ENCODE measurements at places on chromosomes 6 and 20.

GRCh38 chr6:33875141-33875581 is 71.4 kb upstream of the MLN start:
- no peak for DNase-seq

DNA sequence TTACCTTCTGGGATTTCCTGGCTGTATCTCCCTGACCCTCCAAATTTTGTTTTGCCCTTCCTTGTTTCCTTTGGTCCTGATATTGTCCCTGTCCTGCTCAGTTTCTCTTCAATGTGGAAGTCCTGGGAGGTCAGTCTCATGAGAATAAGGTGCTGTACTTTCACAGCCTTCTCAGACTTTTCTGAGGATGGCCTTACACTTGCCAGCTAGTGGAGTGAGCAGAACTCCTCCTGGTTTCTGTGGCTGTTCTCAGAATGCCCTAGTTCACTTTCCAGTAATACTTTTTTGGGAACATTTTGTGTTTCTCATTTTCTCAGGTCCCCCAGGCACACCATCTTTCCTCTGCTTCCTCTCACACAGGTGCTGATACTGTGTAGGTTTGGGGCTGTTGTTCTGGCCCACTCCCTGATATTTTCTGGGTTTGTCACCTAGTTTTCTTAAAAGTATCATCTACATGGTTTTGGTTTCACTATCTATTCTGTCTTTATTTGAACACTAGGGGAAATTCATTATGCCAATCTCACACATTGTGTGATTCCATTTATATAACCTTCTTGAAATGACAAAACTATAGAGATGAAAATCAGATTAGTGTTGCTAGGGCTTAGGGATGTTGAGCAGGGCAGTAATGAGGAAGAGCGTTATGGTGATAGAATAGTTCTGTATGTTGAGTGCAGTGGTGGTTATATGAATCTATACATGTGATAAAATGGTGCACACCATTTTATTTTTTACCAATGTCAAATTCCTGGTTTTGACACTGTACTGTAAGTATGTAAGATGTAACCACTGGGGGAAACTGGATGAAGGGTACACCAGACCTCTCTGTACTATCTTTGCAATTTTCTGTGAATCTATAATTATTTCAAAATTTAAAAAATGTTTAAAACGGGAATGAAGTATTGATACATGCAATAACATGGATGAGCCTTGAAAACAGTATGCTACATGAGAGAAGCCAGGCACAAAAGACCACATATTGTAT is 27.2 kb upstream of the BRPF3 start:
- DNase-seq = no peak

DNA sequence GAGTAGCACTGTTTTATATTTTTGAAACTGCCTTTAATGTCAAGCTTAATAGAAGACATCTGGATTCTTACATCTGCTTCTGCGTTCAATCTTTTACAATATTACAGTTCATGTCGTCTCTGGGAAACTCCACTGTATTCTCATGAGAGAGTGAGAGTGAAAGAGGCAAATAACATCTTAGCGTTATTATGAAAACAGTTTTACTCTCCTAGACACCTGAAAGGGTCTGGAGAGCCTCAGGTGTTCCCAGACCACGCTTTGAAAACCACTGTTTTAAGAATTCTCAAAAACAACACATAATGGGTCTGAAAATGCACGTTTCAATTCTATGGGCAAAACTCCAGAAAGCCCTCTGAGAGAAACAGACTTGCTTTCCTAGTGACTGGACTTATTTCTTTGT is 63.3 kb downstream of the ARHGAP18 start:
- no peak for DNase-seq

DNA sequence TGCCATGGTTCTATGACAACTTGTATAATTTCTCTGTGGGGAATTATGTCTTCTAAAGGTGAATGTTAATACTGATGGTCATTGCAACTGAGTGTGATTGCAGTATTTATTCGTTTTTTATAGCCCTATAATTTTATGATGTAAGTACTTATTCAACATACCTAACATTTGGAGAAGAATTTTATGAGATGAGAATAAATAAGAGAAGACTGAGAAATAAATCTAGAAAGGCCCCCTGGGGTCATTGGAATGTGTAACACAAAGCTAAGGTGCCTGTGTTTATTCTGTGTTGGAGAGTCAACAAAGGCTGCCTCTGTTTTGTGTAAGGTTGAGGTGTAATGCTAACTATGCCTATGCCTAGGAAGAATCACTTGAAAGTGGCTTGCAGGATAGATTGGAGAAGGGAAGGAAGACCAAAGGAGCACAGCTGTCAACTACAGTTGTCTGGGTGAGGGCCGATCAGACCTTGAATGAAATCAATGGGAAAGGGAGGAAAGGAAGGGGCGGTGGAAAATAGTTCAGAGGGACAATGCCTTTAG is 1076.7 kb downstream of the KIF16B start:
- DNase-seq = no peak

DNA sequence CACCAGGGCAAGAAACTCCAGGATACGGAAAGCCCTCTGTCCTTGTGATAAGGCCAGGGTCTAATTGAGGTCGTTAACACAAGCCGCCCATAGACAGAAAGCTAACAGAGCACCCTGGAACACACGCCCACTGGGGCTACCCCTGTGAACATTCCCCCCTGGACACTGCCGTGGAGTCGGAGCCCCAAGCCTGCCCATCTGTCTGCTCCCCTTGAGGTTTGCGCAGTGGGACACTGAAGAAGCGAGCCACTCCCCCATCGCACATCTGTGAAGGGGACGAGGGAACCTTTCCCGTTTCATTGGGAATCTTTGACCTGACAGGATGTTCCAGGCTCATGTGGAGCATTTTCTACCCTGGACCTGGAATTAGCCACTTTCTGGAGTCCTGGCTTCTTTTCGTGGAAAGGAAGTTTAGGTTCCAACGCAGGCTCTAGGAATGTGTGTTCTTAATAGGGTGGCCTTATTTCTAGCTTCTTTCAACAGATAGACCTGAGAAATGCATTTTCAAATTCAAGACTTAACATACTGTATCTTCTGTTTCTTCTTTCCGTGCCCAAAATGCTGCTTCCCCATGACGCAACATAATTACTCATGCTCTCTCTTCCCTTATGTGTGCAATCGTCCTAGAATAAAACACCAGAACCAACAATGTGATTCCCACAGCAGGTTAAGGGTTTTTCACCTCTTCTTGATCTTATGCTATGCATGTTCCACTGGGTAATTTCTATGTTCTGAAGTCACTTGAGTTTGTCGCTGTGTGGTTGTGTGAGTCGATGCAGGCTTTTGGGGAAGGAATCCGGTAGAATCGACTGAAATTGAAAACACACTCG is 161.1 kb downstream of the ERMARD start:
- DNase-seq = no peak

DNA sequence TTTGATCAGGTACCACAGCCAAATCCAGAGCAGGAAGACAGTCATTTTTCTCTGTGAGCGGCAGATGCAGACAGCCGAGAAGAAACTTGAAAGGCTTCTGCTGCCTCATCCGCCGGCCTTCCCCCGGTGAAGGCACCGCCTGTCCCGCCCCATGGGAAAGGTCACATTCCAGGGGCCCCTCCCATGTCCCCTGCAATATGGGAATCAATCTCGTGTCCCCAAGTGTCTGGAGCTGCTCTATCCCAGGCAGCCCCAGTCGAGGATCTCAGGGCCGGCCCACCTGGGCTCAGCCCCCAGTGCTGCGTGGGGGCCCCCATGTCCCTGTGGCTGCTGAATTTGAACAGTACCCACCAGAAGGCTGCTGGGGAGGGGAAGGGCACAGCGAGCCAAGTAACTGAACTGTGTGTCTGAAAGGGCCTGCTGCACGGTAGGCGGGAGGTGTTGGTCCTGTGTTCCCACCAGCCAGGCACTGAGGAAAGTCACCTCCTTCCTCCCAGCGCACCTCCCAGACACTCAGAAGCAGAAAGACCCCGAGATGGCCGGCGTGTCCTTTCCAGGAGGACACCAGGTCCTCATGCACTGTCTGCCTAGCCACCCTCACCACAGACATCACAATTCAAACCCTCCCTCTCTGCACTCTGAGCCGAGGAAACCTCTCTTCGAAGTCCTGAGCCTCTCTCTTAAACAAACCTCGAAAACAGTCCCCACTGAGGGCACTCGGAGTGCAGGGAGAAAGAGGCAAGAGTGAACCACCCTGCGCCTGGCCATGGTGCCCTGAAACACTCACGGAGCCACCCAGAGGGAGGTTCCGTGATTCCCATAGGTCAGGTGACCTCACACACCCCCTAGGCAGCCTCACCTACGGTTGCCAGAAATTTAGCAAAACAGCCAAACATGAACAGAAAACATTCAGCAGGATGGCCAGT is 99.3 kb downstream of the PSMB1 start:
- DNase-seq = no peak

GRCh38 chr6:140281767-140282166 is 907.3 kb upstream of the CITED2 start:
- DNase-seq = no peak

GRCh38 chr6:24273096-24273870 is 84.6 kb downstream of the DCDC2 start:
- no peak for DNase-seq

DNA sequence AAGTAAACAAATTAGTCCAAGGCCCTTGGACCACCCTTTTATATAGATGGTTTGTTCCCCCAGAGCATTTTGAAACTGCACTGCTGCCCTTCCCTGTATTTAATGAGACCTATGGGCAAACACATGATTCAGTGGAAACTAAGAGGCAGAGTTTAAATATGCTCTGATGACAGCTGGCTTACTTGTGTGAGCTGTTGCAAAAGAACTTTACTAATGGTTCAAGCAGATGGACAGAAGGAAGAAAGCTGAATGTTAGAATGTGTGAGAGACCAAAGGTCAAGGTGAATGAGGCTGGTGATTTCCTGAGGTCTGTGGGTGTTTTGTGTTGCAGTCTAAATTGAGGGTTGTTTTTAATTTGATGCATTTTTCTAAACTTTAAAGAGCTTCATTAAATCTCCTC is 123.0 kb upstream of the CEP162 start:
- DNase-seq = no peak

- no peak for DNase-seq
Observed at GRCh38 chr6:63975699-63976098, 340.1 kb downstream of the PHF3 start.

DNA sequence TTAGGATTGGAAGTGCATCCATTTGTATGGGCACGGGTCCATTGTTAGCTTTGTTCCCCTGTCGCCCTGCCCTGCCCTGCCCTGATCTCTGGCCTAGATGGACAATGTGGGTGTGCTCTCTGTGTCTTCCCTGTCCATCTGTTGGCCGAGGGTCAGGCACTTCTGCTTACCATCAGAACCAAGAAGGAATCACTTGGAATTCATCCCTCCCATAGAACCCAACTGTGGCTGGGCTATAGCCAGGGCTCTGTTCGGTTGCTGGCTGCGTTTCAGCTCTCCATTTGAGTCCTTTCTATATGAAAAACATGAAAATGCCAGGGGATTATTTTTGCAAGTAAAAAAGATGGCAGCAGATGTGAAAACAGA is 26.6 kb upstream of the TULP4 start:
- DNase-seq = no peak

DNA sequence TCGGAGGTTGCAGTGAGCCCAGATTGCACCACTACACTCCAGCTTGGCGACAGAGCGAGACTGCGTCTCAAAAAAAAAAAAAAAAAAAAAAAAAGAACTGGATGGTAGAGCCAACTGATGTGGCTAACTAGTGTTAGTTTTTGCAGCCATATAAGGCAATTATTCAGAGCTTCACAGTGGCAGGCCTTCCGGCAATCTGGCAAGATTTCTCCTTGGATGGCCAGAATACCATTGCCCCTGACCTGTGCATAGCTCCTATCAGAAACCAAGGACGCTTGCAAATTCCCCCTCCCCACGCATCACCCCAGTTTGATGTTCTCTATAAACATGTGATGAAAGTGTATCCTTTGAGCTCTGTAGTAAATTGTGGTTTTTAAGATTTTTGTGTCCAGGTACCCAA is 127.0 kb downstream of the RNF144B start:
- no peak for DNase-seq

DNA sequence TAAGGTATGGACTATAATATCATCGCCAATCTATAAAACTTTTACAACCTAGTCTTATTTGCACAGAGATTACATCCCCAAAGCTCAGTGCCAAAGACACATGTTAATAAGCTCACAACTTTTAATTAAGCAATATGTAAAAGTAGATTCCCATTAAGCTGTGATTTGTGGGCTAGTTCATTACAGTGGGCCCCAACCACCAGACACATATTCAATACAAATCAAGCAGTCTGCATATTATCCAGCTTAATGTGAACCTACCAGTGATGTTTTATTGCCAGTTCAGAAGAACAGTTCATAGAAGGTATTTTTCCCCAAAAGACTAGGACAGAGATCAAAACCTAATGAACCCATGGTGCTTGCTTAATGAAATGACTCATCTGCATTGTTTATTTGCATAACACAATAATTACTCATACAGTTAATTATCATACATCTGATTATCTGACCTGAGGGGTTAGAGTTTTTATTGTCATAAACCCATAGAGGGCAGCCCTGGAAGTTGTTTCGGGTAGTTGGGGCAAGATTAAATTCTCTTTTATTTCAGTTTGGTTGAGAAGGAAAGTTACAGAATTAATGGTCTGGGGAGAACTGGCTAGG is 831.0 kb downstream of the TFAP2A start:
- DNase-seq = no peak

DNA sequence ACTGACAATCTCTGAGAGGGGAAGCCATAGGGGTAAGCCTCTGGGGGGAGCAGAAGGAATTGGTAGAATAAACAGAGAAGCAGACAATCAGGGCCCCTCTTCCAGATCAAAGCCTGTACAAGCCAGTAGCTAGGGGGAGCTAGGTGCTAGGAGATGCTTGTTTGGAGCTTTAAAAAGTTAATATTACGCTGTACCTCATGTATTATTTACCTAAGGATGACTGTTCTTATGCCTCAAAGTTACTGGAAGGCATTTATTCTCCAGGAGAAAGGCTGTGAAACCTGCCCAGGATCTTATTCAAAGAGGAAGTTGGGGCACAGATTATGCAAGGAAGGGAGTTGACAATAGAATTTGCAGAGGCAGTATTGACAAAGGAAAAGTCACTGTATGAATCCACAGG is 111.8 kb upstream of the SLC35F1 start:
- DNase-seq = no peak

DNA sequence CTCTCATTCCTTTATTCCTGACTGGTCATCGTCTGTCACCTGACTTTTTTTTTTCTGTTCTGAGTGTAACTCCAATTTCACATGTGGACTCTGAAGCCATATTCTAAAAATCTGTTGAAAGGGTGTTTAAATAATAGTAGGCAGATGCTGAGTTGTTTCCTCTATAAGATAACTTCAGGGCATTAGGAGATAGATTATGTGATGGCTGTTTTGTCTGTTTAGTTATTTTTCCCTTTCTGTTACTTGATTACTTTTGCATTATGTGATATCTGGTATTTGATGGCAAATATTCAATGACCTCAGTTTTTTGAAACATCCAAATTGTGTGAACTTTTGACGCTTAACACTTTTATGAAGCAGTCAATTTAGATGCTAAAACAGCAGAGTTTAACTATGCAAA is 486.0 kb downstream of the BCKDHB start:
- no peak for DNase-seq

Data from effector CD8-positive, alpha-beta T cell (primary cell).